Trophoblast cell (in vitro differentiated cells and primary cell): ENCODE measurements at places on chromosomes 2 and 18.
A peak's percentile ranks its signal among the peaks of the same experiment; 100 is the strongest.

GRCh38 chr2:54597153-54597848 is 126.2 kb upstream of the EML6 start:
- DNase-seq, result no peak

DNA sequence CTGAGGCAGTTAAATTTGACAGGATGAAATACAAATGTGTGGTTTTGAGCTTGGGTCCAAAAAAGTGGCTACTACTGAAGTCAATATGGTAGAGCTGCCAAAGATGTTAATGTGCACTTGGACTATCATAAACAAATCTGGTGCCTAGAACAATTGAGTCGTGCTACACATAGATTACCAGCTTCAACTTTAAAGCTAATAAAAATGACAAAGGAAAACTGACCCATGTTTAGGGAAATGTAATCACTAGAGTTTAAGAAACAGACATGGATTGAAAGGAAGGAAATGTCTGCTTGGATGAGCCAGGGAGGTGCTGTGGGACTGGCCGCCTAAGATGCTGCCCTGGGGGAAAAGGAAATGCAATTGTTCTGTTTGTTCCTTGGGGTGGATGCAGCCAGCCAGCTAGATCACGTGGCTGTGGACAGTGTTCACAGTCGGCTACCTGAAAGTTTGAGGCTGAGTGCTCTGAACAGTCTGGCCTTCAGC is 36.6 kb downstream of the CYB5A start:
- DNase-seq, result no peak

DNA sequence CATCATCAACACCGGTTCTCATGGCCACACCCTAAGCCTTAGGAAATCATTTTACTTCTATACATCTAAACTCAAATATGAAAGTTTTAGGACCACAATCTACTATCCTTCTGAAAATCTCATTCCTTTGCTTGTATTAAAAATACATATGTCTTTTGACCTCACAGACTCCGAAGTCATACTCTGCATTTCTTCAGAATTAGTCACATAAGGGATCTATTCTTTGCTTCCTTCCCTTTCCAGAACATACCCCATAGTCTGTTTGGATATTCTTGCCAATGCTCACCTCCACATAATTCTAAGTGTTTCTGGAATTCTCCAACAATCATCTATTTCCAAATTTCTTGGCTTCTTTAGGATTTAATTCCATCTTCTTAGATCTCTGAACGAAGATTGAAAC is 14.2 kb upstream of the DSG1 start:
- no peak for DNase-seq

DNA sequence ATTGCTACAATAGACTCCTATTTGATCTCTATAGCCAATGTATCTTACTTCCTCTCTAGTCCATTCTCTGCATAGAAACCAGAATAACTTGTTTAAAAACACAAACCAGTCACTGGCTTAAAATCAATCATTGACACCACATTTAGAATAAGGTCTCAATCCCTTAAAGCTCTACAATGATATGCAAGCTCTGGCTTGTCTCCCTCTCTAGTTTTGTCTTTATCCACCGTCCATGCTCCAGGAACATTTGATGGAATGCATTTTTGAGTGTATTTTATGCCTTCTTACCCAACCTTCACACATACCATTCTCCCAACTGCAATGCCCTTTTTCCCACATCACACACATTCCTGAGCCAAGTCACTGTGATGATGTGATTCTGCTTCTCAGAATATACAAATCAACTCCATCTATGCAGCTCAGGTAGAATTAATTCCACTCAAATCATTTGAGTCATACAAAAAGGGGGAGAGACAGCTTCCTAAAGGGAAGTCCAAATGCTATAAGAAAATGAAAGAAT is 1107.2 kb downstream of the DPP10 start:
- peak; percentile 67 for DNase-seq

DNA sequence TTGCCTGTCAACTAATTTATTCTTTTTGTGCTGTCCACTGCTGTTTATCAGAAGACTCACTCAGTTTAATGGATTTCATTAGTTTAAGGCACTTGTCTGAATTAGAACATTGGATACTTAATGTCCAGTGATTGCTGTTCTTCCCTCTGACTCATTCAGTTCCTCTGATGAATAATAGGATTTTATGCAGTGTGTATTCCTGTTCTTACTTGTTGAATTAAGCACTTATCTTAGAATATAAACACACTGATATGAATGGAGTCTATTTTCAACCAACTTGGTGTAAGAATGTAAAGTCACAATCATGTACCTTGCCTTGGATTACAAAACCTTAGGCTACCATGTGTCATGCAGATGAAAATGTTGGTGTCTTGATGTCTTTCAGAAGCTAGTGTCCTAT is 87.0 kb upstream of the PROKR1 start:
- DNase-seq, result no peak
